ENCODE measurements at places on chromosomes 4 and X. TPM values are rescaled to one million over a fixed set of nuclear protein-coding genes. Genes with fewer than 3 reads are reported as not detected.
A peak's percentile ranks its signal among the peaks of the same experiment; 100 is the strongest.

GRCh38 chrX:42000836-42001235 is 77.5 kb upstream of the CASK start:
- H3K27me3 ChIP-seq: no peaks in the 10 kb centered on the region
- no peaks in the 10 kb centered on the region for H3K4me1 ChIP-seq
- no peak overlapping the region for H3K27ac ChIP-seq

GRCh38 chrX:72568406-72569092 is 4.1 kb downstream of the HDAC8 start:
- no peak overlapping the region for H3K27ac ChIP-seq
- H3K4me3 ChIP-seq: no peak overlapping the region
- DNase-seq: no peak
- no peaks in the 10 kb centered on the region for H3K27me3 ChIP-seq
- no peaks in the 10 kb centered on the region for H3K4me1 ChIP-seq

GRCh38 chr4:187944179-187944578 is 51.4 kb upstream of the ZFP42 start:
- H3K4me1 ChIP-seq: no peaks in the 10 kb centered on the region
- no peaks in the 10 kb centered on the region for H3K36me3 ChIP-seq
- DNase-seq: no peak
- H3K4me3 ChIP-seq: no peak overlapping the region
- no peaks in the 10 kb centered on the region for H3K27me3 ChIP-seq

- peak overlapping the region; percentile 95 for H3K27ac ChIP-seq
- no peaks in the 10 kb centered on the region for H3K36me3 ChIP-seq
- DNase-seq: no peak
- H3K4me1 ChIP-seq: no peaks in the 10 kb centered on the region
These were observed 2.0 kb upstream of the CDK16 start for GRCh38 chrX:47216393-47216925.

GRCh38 chr4:68162196-68162595 is 32.5 kb upstream of the TMPRSS11F start:
- no peak overlapping the region for H3K4me3 ChIP-seq
- no peaks in the 10 kb centered on the region for H3K27me3 ChIP-seq
- no peaks in the 10 kb centered on the region for H3K4me1 ChIP-seq
- no peak for DNase-seq
- H3K27ac ChIP-seq: no peak overlapping the region

- DNase-seq: no peak
- no peaks in the 10 kb centered on the region for H3K36me3 ChIP-seq
- H3K4me3 ChIP-seq: no peak overlapping the region
- no peaks in the 10 kb centered on the region for H3K4me1 ChIP-seq
- no peak overlapping the region for H3K27ac ChIP-seq
These were observed 2337.6 kb downstream of the PCDH7 start for GRCh38 chr4:33057736-33058135.

- no peaks in the 10 kb centered on the region for H3K4me1 ChIP-seq
- no peak overlapping the region for H3K27ac ChIP-seq
- no peaks in the 10 kb centered on the region for H3K36me3 ChIP-seq
- no peak overlapping the region for H3K4me3 ChIP-seq
- no peaks in the 10 kb centered on the region for H3K27me3 ChIP-seq
These were observed 4.9 kb downstream of the ELF2 start for GRCh38 chr4:139171876-139172691.

- H3K36me3 ChIP-seq: no peaks in the 10 kb centered on the region
- DNase-seq: no peak
- H3K4me3 ChIP-seq: no peak overlapping the region
- H3K4me1 ChIP-seq: no peaks in the 10 kb centered on the region
- H3K27ac ChIP-seq: no peak overlapping the region
These were observed 406.0 kb downstream of the INPP4B start for GRCh38 chr4:142440093-142440492.

DNA sequence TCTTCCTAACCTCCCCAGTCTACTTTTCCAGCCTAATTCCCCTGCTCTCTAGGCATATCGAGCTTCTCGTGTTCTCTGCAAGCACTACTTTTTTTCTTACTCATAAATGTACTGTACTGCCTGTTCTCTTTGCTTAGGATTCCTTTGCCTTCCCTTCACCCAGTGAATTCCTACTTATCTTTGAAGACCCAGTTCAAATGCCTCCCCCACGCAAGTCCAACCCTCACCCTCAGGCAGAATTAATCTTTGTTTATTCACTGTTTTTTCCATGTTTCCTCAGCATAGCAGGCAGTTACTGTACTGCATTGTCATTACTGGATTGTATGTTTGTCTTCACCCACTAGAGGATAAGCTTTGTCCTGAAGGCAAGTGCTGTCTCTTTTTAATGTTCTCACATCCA is 287.7 kb downstream of the BMPR1B start:
- no peak overlapping the region for H3K4me3 ChIP-seq
- H3K4me1 ChIP-seq: no peaks in the 10 kb centered on the region
- no peaks in the 10 kb centered on the region for H3K36me3 ChIP-seq
- H3K27me3 ChIP-seq: no peaks in the 10 kb centered on the region
- no peak for DNase-seq

GRCh38 chr4:146369446-146369845 is 152.3 kb downstream of the SLC10A7 start:
- H3K36me3 ChIP-seq: no peaks in the 10 kb centered on the region
- H3K4me1 ChIP-seq: peaks cover 7% of the 10 kb centered on the region
- no peak overlapping the region for H3K4me3 ChIP-seq
- DNase-seq: no peak
- no peak overlapping the region for H3K27ac ChIP-seq

- no peaks in the 10 kb centered on the region for H3K36me3 ChIP-seq
- no peaks in the 10 kb centered on the region for H3K27me3 ChIP-seq
These were observed at the start of gene XPNPEP2 for GRCh38 chrX:129738466-129739308. XPNPEP2 (plus strand) TSS chrX:129738979; CDS start chrX:129739214, 235 bp downstream.

The RLIM gene
- total RNA-seq: 23.1 TPM

The FSTL5 gene
- total RNA-seq: not detected

The GYG2 gene
- total RNA-seq: 1.0 TPM

The SRPX2 gene
- 23.8 TPM for total RNA-seq

The PGAM4 gene
- total RNA-seq: not detected

The SYN1 gene
- 1.5 TPM for total RNA-seq

The SSX1 gene
- not detected for total RNA-seq

The FAT4 gene
- 25.1 TPM for total RNA-seq

All from uterus (tissue), 4 donors.